Glutamatergic neuron (in vitro differentiated cells): ENCODE measurements at places on chromosomes 7 and 10.

GRCh38 chr10:65313406-65313805, 1612.4 kb upstream of the LRRTM3 start:
- DNase-seq: no peak

GRCh38 chr7:70415179-70415972, 716.6 kb upstream of the GALNT17 start:
- DNase-seq: no peak

DNA sequence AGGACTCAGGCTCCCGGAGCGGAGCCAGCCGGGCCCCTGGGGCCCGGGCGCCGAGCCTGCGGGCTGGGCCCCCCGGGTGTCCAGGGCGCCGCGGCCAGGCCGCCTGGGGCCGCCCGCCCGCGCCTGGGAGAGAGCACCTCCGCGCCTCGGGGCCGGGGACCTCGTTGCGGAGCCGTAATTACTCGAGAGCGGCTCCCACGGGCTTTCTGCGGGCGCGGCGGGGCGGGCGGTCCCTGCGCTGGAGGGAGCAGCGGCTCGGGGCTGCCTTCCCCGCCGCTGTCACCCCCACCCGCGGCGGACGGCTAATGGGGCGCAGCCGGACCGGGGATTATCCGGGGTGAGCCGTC, 1.5 kb downstream of the GNB2 start:
- DNase-seq: peak; percentile 63

DNA sequence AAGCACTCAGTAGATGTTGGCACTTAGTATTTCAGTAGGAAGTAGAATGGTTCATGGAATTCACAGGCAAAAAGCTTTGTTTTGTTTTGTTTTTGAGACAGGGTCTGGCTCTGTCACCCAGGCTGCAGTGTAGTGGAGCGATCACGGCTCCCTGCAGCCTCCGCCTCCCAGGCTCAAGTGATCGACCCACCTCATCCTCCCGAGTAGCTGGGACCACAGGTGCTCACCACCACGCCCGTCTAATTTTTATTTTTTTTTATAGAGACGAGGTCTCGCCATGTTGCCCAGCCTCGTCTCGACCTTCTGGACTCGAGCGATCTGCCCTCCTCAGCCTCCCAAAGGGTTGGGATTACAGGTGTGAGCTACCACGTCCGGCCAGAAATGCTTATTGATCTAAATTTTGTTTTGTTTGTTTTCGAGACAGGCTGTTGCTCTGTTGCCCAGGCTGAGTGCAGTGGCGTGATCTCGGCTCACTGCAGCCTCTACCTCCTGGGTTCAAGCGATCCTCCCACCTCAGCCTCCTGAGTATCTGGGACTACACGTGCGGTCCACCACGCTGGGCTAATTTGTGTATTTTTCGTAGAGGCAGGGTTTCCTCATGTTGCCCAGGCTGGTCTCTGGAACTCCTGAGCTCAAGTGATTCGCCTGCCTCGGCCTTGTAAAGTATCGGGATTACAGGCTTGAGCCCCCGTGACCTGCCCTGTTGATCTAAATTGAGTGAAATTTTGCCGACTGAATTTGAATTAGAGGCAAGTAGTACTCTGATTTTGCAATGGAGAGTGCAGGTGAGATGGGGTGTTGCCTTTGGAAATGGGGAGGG, 1.7 kb downstream of the GLRX3 start:
- no peak for DNase-seq

GRCh38 chr7:47268851-47269836, 312.8 kb downstream of the TNS3 start:
- DNase-seq: no peak
